ENCODE measurements at places on chromosomes 6 and 20.

DNA sequence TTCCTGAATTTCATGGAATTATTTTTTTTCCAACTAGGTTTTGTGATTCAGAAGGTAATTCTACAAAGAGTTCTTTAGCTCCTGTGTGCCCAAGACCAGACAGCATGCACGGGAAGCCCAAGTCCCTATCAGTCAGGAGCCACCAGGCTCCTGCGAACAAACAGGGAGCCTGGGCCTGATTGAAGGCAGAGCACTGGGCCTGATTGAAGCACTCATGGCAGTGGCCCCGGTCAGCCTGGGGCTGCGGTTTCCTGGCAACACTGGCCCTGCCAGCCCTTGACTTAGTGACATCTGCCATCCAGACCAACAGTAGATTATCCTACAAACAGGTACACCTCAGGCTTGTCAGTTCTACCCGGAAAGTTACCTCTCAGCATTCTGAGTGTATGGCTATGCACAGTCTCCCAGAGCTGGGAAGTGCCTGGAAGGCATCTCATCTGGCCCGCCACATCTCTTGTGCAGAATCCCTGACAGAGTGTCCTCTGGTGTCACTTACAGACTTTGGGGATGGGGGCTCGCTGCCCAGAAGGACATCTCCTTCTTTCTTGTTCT lies 133.8 kb downstream of the VEGFA start:
- DNase-seq: no peak

DNA sequence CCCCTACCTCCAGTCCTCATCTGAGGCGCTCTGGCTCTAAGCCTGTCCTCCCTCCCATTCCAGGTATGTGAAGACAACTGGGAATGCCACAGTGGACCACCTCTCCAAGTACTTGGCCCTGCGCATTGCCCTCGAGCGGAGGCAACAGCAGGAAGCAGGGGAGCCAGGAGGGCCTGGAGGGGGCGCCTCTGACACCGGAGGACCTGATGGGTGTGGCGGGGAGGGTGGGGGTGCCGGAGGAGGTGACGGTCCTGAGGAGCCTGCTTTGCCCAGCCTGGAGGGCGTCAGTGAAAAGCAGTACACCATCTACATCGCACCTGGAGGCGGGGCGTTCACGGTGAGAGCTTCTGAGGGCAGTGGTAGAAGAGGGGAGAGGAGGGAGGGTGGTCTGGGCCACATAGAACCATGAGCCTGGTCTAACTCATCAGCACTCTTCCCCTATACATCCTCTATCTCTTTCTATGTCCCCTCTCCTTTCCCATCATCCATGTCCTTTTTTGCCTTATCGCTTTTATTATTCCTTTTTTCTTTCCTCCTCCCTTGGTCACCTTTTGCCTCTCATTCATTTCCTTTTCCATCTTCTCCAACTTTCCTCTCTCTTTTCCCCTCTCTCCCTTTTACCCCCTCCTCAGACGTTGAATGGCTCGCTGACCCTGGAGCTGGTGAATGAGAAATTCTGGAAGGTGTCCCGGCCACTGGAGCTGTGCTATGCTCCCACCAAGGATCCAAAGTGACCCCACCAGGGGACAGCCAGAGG lies 3.5 kb downstream of the RING1 start:
- no peak for DNase-seq

DNA sequence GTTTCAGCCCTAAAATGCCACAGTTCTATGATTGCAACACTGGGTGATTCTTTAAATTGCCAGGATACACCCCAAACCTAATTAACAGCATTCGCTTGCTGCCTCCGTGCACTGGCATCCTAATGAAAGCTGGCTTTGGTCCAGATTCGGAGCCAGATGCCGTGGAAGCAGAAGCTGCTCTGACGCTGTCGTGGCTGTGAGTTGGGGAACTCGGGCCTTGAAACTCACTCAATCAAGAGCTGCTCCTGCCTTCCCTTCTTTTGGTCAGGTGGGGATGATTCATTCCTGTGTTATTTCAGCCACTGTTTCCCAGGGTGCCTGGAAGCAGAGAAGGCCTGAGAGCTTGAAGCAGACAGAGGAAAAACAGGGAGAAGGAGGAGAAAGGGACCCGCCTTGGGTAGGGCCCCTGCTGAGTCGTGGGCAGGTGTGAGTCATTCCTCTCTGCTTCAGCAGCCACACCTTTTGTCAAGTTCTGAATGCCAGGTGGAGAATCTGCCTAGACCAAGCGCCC lies 36.2 kb upstream of the DSP start:
- no peak for DNase-seq

- DNase-seq: no peak
These were observed 187.0 kb downstream of the SYNDIG1 start for GRCh38 chr20:24656391-24656790.

DNA sequence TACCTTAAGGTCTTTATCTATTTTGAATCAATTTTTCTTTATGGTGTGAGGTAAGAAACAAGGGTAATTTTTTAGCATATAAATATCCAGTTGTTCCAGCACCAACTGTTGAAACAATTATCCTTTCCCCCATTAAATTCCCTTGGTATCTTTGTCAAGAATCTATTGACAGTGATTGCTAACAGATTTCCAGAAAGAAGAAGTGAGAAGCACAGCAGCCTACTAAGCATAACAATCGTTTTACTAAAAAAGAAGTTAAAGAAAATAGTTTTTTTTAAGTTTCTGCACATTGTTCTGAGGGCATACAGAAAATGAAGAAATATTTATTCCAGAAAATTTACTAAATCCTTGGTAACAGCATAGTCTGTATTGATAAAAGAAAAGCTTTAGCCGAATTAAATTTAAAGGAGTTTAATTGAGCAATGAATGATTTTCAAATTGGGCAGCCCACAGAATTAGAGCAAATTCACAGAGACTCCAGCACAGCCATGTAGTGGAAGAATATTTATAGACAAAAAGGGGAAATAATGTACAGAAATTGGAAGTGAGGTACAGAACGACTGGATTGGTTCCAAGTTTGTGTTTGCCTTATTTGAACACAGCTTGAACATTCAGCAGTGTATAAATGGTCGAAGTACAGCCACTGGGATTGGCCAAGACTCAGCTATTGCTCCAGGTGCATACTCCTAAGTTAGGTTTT lies 97.9 kb upstream of the UST start:
- DNase-seq: no peak

GRCh38 chr6:168778201-168778600 lies 337.2 kb downstream of the SMOC2 start:
- no peak for DNase-seq

- DNase-seq: no peak
These were observed 425.1 kb upstream of the SULF2 start for GRCh38 chr20:48210111-48211027.

- DNase-seq: no peak
These were observed 2.0 kb upstream of the DUSP22 start for GRCh38 chr6:290111-290922.

GRCh38 chr20:14644306-14645097 lies 307.1 kb upstream of the FLRT3 start:
- DNase-seq: no peak

GRCh38 chr6:92748131-92748530 lies 671.2 kb downstream of the EPHA7 start:
- DNase-seq: no peak

GRCh38 chr20:39039261-39039660 lies 77.1 kb downstream of the DHX35 start:
- DNase-seq: no peak

DNA sequence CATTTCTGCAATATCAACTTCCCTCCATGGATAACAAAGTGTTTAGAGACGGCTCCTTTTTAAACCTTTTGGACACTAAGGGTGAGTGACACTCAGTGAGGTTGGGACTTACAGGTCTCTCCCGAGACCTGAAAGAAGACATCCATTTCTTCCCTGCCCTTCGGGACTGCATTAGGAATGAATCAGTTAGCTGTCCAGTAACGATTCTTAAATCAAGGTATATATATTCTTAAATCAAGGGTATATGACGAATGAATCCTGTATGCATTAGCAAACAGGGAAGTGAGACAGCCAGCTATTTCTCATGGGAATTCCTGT lies 52.9 kb downstream of the EDN1 start:
- DNase-seq: no peak

- no peak for DNase-seq
These were observed 184.7 kb downstream of the HDGFL1 start for GRCh38 chr6:22754061-22754460.

- DNase-seq: no peak
These were observed 569.9 kb downstream of the CDH26 start for GRCh38 chr20:60528141-60528540.

DNA sequence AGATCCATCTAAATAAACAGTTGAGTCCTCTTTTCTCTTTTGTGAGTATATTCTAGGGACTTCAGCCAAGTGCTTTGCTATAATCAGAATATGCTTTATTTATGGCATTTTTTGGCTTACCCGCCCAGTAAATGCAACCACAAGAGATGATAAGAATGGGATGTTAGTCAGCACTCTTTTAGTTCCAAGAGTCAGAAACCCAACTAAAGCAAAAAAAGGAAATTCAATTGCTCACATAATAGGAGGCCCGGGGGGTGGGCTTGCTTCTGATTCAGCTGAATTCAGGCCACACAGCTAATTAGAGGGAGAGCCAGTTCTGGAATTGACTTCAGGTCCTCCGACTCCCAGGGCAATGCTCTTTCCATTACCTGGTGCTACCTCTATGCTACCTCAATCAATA lies 250.6 kb downstream of the FARS2 start:
- no peak for DNase-seq

- no peak for DNase-seq
These were observed 84.7 kb downstream of the SASH1 start for GRCh38 chr6:148427333-148427732.

GRCh38 chr6:57313711-57314471 lies 3.5 kb upstream of the PRIM2 start:
- no peak for DNase-seq

- no peak for DNase-seq
These were observed 301.4 kb downstream of the LAMA2 start for GRCh38 chr6:129184324-129184723.

DNA sequence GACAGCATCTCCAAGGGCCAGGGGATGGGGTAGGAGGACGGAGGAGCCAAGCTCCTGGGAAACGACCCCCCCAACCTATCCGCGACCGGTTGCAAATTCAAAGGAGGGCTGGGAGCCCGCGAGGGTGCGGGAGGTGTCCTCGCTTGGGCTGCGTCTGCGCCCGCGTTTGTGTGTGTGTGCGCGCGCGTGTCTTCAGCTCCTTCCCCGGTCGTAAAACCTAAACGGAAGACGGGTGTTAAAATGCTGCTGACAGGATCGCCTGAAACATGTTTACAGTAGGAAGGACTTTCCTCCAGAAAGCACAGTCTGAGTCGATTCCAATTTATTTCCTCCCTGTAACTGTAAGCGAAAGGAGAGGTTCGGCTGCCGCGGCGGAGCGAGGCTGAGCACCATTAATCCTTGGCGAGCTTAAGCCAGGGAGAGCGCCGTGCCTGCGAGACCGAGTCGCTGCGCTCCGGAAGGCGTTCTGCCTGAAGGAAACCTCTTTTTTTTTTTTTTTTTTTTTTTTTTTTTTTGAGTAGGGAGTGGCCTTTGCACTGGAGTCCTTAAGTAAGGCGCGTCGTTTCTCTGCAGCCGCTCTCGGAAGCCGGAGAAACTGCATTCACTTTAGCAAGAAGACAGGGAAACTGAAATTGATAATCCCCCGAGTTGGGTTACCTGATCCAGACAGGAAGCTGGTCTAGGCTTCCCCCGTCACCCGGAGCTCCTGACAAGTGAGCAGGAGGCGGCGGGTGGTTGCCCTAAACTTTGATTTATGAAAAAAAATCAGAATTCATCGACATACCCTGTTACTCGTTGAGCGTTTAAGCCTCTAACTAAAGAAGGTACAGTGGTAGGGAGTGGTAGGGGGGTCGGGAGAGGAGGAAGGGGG lies 4.8 kb upstream of the SOX4 start:
- DNase-seq: peak; percentile 9

- DNase-seq: no peak
These were observed 110.6 kb downstream of the TRDN start for GRCh38 chr6:123526128-123526527.

- DNase-seq: no peak
These were observed 56.6 kb downstream of the RALGAPA2 start for GRCh38 chr20:20655883-20656282.

Measured in stimulated activated CD8-positive, alpha-beta memory T cell treated with anti-CD3 and anti-CD28 coated beads, Interleukin-15, amount 100 ng/mL, for 24 hours (primary cell).